NCI-H510A (cell line): ENCODE measurements at places on chromosomes 6 and 20.
A peak's percentile ranks its signal among the peaks of the same experiment; 100 is the strongest.

DNA sequence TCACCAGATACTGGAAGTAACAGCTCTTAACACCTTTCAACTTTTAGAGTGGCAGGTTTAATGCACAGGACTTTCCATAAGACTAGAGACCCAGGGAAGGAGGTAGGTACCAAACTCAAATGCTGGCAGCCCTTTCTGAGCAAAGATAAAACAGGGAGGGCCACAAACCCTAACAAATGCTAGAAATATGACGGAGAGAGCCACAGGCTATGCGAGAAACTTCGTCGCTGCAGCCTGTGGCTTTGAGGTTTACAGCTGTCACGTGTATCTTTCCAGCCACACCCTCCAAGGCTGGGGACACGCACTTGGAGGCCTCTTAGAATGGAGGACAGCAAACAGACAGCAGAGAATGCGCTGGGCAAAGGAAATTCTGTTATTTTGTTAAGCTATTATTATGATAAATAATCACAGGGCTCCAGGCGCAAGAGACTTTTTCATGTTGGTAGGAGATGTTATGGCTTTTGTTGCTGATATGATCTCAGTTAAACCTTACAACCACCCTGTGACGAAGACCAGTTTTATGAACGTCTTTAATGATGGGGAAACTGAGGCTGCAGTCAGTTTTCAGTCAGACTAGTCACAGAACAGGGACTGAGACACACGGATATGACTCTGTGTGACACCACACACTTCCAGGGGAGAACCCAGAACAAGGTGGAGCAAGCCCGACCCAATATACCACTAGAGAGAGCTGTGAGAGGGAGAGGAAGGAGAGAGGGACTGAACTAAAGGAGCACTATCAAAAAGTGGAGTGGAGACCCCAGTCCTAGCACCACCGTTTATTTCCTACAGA is 2.0 kb downstream of the TRAM2 start:
- no peak for DNase-seq

DNA sequence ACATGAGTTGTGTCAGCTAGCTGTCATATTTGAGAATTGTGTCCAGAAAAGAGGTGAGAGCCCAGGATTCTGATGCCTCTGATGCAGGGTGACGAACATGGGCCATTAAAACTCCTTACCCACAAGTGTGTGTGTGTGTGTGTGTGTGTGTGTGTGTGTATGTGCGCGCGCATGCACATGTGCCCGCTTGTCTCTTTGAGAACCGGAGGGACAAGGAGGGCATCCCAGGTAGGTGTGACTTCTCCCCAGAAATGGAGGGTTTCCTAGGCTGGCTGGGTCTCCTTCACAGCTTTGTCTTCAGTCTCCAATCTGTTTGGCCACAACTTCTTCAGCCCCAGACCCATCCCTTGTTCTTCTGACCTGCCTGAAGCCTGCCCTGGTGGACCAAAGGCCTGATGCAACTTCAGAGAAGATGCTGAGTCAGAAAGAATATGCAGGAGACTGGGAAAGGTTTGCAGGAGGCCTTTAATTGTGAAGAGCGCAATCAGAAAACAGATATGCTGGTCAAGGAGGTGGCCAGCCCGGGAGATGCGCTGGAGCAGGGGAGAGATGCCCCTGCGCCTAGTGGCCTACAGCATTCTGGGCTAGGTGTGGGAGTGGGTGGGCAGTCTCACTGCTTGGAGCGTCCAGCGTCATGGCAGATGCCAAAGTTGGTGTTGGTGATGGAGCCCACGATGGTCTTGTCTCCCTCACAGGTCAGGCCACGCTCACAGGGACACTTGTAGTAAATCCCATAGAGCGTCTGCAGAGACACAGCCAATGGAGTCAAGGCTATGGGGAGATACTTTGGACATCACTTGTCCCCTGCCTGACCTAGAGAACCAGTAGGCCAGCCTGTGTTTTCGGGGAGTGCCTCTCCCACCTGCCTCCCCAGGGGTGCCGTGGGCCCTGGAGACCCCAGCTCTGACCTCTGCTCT is 2.3 kb downstream of the CLPS start:
- DNase-seq = no peak

DNA sequence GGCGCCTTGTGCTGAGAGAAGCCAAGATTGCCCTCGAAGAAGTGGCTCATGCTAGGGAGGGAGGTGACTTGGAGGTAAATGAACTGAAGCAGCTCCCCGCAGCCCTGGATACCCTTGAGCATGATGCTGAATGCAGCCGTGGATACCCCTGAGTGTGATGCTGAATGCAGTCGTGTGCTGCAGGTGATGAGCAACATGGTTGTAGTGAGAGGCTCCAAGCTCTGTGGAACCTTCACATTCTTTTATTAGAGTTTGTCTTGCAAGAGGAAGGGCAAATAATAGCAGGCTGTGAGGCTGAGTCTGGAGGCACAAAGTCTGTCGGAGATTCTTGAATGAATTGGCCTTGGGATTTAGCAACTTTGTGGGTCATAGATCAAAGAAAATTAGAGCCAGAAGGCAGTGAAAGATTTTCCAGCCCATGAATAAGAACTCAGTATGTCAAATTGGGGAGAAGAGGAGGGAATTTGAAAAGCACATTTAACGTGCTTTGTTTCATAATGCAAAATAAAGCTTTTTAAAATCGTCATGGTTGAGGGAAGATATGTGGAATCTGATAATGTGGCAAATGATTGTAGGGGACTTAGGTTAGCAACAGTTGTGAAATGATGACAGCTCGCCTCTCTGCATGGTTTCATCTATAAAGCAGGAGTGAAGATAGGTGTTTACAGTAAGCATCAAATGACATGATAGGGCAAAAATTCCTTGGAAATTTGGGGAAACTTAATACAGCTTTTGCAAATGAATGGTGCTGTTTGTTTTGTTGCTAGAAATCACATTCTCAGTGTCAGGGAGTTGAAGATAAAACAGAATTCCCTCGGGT is 120.1 kb upstream of the TIAM2 start:
- DNase-seq = no peak

- no peak for DNase-seq
Measured at GRCh38 chr6:5679691-5680090, 327.0 kb downstream of the NRN1 start.

GRCh38 chr6:149368065-149368464 is 32.0 kb upstream of the SUMO4 start:
- DNase-seq = no peak

GRCh38 chr20:31856516-31856915 is 11.1 kb upstream of the FOXS1 start:
- no peak for DNase-seq

- no peak for DNase-seq
Measured at GRCh38 chr20:37903317-37904007, 535 bp downstream of the VSTM2L start.

DNA sequence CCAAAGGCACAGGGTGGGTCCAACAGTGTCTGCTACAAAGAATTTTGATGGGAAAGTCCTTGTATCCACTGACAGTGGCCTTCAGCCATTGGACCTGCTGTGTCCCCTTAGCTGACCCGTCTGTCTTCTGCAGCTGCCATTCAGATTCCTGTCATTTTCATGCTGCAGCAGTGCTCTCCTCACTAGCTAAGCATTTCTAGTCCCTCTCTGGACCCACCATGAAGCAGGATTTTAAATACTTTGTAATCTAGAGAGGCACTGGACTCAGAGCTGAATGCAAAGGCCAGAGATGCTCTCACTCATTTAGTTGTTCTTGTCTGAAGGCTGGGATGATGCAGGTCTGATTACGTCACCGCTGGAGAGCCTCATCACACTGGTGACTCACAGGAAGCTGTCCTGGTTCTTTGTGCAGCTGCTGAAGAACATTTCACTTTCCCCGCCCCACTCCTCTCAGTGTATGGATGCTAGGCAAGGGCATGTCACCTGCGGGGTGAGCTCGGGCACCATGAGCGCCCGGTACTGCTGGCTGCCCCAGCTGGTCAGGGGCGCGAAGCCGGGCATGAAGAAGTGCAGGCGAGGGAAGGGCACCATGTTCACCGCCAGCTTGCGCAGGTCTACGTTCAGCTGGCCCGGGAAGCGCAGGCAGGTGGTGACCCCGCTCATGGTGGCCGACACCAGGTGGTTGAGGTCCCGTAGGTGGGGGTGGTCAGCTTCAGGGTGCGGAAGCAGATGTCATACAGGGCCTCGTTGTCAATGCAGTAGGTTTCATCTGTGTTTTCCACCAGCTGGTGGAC is 19.4 kb upstream of the TUBB2A start:
- DNase-seq = peak; percentile 72

- DNase-seq = no peak
Measured at GRCh38 chr20:57582432-57583288, 21.8 kb downstream of the PCK1 start.

DNA sequence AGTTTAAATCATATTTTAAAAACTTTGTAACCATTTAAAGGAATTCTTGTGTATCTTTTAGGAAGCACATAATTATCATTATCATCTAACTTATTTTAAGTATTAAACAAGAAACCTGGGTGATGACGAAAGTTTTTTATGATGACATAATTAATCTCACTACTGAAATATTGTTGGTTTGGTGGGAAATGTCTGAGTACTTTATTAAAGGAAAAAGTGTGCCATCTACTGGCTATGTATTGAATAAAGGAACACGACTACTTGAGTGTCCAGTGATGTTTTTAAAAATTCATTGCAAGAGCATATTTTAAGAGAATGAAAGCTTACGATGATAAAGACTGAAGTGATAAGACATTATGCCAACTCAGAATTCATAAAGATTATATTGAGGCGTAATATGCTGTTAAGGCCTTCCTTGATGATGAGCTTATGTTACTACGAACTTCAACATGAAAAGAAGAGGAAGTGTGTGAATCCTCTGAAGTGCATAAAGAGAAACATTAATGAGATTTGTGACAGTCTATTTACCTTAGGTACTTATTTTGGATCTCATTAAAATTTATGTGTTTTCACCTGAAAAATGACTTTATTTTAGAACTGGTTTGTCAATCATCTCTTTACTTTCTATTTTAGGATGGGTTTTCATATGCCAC is 12.0 kb upstream of the TRMT11 start:
- peak; percentile 4 for DNase-seq

GRCh38 chr6:30887901-30888815 is 3.8 kb downstream of the DDR1 start:
- no peak for DNase-seq

DNA sequence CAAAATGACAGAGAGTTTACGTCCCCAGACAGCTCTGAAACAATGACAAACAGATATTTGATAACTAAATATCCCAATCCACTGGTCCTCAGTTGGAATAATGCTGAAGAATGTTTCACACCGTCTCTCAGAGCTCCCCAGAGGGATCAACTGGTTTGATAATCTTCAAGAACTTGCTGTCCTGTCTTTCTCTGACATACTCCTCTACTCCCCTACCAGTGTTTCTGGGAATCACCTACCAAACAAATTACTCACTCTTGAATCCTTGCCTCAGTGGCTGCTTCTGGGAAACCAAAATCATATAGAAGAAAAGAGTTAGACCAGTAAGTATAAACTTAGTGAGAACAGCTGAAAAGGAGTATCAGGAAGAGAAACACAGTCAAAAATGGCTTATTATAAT is 469.7 kb upstream of the JAG1 start:
- DNase-seq = no peak

DNA sequence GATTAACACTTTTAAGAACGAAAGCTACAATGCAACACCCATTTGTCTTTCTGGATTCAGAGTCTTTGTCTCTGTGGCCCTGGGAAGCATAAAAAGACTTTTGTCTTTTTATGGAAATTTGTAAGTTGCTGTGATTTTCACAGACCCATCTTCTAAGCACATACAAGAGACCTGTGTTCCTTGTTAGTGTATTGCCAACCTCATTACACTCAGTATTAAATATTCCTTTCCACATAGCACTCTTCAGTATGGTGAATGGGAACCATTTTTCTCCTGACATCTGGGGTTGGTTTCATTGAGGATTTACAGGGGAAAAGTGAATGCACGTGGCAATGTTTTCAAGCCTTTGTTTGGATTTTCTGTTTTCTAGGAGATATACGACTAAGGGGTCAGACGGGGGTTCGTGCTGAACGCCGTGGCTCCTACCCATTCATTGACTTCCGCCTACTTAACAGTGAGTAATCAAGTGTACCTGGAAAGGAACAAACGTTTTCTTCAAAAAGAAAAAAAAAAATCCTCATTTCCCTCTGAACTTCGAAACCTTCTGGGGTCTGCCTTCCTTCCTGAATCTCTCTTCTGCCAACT is 141.7 kb downstream of the MTFR2 start:
- no peak for DNase-seq

- no peak for DNase-seq
Measured at GRCh38 chr6:131053546-131054240, 9.4 kb downstream of the EPB41L2 start.

GRCh38 chr6:88780714-88781389 is 182.6 kb downstream of the RNGTT start:
- DNase-seq = peak; percentile 2

GRCh38 chr6:74764486-74764885 is 441.4 kb downstream of the COL12A1 start:
- DNase-seq = no peak

DNA sequence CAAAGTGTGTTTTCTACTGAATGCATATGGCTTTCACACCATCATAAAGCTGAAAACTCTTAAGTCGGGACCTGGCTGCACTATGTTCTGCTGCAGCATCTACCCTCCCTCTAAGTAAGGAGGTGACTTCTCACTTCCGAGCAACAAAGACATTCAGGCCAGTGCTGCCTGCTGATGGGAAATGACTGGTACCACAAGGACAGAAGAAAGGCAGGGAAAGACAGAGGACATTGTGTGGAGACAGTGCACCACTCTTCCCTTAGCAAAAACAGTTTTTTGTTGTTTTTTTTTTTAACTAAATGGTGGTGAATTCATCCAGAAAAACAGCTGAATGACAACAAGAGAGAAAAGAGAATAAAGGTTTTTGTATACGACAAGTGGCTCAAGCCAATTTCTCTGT is 81.5 kb downstream of the MAP7 start:
- no peak for DNase-seq

DNA sequence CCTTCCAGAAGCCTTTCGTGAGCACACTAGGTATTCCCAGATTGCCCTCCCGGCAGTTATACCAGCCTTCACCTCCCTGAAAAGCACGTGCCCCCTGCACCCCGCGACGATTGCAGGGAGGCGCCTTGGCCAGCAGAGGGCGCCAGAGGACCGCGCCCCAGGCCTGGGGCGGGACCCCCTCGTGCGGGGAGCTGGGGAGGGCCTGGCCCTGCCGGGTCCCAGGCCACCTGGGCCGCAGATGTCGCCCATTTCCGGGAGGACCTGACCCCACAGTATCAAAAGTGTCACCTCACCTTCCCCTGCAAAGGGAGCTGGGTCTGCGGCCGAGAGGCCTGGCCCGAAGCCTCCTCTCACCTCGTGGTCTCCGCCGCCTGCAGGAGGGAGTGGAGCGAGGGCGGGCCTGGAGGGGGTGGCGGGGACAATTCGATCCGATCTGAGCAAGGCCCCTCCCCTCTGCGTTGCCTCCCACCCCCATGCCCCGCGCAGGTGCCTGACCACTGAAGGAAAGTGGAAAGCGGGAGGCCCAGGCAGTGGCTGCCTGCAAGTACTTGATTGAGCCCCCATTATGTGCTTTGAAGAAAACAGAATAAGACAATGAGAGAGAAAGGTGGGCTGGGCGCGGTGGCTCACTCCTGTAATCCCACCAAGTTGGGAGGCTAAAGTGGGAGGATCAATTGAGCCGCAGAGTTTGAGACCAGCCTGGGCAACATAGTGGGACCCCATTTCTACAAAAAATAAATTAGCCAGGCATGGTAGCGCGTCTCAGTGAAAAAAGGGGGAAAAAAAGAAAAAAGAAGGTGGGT is 3.5 kb upstream of the SNAI1 start:
- peak; percentile 53 for DNase-seq

- no peak for DNase-seq
Measured at GRCh38 chr6:30885481-30885998, 1.2 kb downstream of the DDR1 start.

GRCh38 chr6:158620963-158621693 is 23.4 kb downstream of the DYNLT1 start:
- no peak for DNase-seq
